ENCODE measurements at places on chromosomes 3 and 15.

- DNase-seq, result no peak
Observed at GRCh38 chr3:184184546-184185230, 1.3 kb upstream of the ABCF3 start.

- peak; percentile 1 for DNase-seq
Observed at GRCh38 chr15:24878153-24878552, 76.6 kb upstream of the SNRPN start.

DNA sequence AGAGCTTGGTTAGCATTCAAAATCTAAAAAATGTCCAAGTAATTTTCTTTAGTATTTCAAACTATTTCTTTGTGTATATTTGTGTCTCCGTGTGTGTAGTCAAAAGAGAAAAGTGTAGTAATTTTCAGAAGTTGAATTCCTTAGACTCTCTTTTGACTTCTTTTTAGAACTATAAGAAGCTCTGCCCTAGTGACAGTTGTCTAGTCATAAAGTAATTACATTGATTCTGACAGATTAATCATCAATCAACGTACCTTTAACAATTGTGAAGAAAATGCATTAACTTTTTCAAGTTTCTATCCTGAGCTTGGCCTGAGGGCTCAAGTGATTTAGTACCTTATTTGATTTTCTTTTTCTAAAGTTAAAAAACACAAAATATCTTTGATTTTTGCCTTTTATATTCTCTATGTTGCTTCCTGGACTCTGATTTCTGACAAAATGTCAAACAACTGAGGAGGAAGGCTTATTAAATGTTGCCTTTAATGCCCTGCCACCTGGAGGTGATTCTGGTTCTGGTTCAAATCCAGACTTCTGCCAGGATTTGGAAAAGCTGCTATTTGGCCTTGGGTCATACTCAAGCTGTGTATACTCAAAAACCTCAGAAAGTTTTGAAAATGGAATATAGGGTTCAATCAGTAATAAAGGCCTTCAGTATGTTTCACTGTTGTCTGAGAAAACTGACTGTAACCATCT is 653.6 kb downstream of the NSUN3 start:
- no peak for DNase-seq

- DNase-seq, result no peak
Observed at GRCh38 chr15:82916161-82916952, 36.2 kb downstream of the HOMER2 start.

DNA sequence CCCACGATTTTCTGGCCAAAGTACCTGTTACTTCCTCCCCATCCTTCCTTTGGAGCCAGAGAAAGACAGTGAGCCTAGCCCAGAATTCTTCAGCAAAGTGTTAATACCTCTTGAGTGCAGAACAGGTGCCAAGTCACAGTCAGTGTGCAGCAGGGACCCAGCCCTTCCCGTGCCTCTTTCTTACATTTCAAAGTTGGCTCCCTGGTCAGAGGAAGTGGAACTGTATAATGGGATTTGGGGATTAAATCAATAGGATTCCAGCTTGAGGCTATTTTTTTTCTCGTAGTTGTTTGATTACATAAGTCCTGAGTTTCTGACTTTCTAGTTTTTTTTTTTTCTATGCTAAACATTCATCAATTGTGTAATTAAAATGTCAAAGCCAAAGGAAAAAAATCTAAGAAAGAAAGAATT is 52.6 kb upstream of the ABHD10 start:
- no peak for DNase-seq

GRCh38 chr15:52340093-52340492 is 44.5 kb upstream of the MYO5C start:
- no peak for DNase-seq

- no peak for DNase-seq
Observed at GRCh38 chr15:59124261-59124660, 19.3 kb downstream of the CCNB2 start.

- no peak for DNase-seq
Observed at GRCh38 chr15:71455107-71455506, 339.8 kb downstream of the THSD4 start.

- DNase-seq, result no peak
Observed at GRCh38 chr15:101200181-101200580, 51.7 kb downstream of the CHSY1 start.

DNA sequence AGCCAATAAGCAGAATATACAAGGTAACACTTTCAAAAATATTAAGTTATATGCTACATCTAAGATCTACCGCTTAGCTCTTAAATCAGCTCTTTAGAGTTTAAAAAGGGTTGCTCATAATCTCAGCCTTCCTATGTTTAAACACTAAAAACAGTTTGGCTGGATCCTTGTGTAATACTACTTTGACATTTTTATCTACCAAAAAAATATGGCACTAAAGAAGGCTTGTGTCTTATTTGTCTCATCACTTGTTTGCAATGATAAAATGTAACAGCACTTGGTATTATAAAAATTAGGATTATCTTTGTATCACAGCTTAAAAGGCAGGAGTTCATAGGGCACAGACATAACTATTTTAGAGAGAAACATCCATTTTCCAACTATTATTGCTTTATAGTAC is 9.8 kb downstream of the ANKRD28 start:
- DNase-seq, result no peak

DNA sequence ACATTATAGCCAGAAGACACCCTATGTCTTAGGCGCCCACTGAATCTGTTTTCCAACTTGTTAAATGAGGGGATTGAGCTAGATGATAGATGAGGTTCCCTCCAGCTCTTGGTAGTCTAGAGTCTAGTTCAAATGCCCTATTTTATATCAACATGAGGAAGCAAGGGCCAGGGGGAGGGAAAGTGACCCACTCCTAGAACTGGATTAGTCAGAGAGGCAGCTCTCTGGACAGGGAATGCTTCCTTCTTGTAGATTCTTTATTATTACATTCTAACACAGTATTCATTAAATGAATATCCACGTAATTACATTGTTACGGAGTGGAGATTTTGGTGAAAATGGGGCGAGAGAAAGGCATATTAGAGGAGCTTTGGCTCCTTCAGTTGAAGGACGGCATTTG is 89.5 kb downstream of the RAD18 start:
- no peak for DNase-seq

GRCh38 chr3:76585794-76586392 is 454.0 kb upstream of the ROBO2 start:
- no peak for DNase-seq

DNA sequence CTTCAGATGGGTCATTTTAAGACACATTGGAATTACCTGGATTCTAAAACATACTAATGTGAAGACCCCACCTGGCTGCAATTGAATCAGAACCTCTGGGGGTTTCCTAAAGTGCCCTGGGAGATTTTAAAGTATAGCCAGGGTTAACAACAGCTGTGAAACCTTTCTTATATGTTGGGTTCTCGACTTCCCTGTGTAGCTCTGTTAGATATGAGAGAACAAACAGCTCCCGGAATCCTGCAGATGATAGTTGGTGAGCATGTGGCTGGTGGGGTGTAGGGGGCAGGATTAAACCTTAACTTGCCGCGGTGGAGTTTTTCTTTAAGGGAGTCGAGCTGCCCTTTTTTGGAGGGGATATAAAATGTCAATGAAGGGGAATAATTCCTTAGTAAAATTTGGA is 12.1 kb downstream of the PLCL2 start:
- no peak for DNase-seq

GRCh38 chr15:89767411-89767915 is 8.7 kb upstream of the MESP2 start:
- DNase-seq, result no peak

GRCh38 chr3:131738095-131738494 is 235.3 kb upstream of the MRPL3 start:
- no peak for DNase-seq

DNA sequence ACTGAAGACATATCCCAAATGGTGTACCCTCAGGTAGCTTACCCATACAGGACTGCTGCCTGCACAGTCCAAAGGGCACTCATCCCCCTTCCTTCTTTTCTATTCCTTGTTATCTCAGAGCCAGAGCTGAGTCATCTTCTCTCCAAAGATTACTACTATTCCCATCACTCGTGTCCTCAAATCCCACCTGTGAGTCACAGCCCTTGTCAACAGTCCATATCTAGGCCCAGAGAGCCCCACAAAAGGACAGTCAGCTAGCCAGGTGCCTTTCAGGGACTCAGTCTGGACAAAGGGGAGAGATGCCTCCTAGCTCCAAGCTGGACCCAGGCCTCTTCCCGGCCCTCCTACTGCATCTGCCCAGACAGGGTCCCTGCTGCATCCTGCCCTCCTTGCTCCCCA is 11.0 kb downstream of the PARP16 start:
- DNase-seq, result no peak

GRCh38 chr3:55226696-55227095 is 260.4 kb downstream of the WNT5A start:
- no peak for DNase-seq

GRCh38 chr3:11720304-11720898 is 76.7 kb upstream of the VGLL4 start:
- peak; percentile 50 for DNase-seq

DNA sequence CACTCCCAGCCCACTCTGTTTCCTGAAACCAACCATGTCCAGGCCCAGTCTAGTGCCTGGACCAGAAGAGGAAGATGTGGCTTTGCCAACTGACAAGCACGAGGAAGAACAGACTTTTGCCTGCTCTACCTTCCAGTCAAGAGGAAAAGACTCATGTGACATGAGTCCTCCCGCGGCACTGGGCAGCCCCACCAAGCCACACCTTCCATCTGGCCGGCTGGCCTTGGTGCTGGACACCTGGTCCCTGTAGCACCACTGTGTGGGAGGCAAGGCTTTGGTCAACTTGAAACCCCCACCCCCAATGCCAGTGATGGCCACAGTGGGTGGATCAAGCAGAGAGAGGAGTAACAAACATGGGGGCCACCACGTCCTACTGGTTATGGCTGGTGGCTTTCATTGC is 12.5 kb downstream of the CHDH start:
- DNase-seq, result no peak

- DNase-seq, result no peak
Observed at GRCh38 chr3:58408906-58409305, 24.7 kb downstream of the PDHB start.

DNA sequence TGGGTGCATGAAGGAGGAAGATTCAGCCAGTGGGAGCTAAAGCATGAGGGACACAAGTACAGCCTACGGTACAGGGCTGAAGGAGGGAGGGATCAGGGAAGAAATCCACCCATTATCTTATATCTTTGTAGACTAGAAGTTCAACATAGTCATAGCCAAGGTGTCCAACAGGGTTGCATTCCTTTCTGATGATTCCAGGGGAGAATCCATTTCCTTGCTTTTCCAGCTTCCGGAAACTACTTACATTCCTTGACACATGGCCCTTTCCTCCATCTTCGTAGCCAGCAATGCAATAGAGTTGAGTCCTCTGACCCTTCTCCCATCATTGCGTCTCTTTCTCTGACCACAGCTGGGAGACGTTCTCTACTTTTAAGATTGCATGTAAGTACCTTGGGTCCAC is 471.0 kb upstream of the SEMA6D start:
- no peak for DNase-seq

- DNase-seq, result no peak
Observed at GRCh38 chr3:177488740-177489139, 291.5 kb upstream of the TBL1XR1 start.

GRCh38 chr3:36362973-36363372 is 17.3 kb upstream of the STAC start:
- no peak for DNase-seq

- no peak for DNase-seq
Observed at GRCh38 chr15:71121442-71121841, 6.2 kb downstream of the THSD4 start.

DNA sequence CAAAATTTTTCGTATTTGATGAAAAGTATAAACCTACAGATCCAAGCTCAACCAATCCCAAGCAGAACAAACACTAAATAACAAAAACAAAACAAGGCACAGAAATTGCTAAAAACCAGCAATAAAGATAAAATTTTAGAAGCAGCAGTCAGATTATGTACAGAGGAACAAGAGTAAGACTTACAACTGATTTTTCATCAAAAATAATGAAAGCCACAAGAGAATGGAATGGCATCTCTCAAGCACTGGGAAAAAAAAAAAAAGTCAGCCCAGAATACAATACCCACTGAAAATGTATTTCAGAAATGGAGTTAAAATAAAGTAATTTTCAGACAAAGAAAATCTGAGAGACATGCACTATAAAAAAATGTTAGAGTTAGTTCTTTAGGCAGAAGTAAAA is 27.0 kb downstream of the GPR156 start:
- DNase-seq, result no peak

GRCh38 chr3:55569033-55569599 is 82.0 kb upstream of the WNT5A start:
- no peak for DNase-seq

GRCh38 chr15:93278783-93279182 is 189.8 kb upstream of the RGMA start:
- no peak for DNase-seq

DNA sequence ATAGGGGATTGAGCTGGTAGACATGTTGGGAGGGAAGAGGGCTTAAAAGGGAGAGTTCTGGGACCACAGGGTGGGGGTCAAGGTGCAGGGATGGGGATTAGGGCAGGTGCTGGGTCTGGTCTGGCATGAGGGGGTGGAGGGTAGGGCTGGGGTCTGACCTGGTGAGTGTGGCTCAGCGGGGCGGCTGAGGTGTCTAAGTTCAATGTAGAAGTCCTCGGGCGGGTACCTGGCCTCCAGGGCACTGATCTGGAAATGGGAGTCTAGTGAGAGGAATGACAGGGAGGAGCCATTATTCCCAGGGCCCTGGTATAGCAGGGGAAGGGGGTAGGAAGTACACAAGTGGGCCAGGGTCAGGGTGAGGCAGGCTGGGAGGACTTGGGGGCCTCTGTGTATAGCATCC is 39.6 kb downstream of the RAB11A start:
- DNase-seq, result no peak

DNA sequence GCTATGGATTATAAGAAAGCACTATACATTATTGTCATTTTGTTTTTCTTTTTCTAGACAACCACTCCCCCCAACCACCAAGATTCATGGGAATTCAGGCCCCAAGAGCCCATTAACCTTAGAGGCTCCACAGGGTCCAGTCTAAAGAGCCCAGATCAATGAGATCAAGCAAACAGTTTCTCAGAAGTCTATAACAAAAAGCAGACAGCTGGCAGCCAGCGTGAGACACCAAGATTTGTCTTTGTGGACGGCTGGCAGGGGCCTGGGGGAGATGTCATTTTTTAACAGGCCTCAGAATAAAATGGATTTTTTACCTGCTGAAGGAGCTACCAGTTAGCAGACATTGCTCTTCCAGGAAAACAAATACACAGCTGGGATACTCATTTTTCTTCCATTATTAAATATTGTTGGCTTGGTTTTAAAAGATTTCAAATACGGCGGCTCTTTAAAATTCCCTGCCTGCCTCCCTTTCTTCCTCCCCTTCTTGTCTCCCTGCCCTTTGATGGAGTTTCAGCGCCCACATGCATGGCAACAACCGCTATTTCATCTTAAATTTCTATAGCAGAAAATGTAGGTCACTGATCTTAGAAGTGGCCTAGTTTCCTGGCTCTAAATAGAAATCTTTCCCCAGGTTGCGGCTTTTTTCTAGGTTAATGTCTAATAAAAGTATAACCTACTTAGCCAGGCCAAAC is 130.6 kb downstream of the FAM174B start:
- no peak for DNase-seq
